ENCODE measurements at places on chromosomes 12 and 14.

GRCh38 chr14:20415782-20416206 is 2.5 kb upstream of the TEP1 start:
- DNase-seq, result no peak

GRCh38 chr12:124110372-124110883 is 137.4 kb downstream of the ZNF664 start:
- DNase-seq, result no peak

GRCh38 chr14:90785876-90786450 is 30.3 kb downstream of the TTC7B start:
- DNase-seq, result no peak

DNA sequence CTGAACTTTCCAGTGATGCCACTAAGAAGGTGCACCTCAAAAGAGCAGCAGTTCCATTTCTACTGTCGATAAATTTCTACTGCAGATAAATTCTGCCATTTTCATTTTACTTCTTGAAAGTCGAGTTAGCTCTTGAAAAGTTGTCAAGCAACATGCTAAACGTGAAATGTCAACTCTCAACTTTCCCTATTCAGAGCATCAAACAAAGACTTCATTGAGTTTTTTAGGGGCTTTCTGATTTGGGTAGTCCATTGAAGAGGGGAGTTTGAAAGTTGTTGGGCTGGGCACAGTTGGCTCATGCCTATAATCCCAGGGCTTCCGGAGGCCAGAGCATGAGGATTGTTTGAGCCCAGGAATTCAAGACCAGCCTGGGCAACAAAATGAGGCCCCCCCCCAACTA is 59.4 kb upstream of the SYNE2 start:
- DNase-seq, result no peak

GRCh38 chr12:75783093-75783877 is 248.3 kb downstream of the PHLDA1 start:
- no peak for DNase-seq

DNA sequence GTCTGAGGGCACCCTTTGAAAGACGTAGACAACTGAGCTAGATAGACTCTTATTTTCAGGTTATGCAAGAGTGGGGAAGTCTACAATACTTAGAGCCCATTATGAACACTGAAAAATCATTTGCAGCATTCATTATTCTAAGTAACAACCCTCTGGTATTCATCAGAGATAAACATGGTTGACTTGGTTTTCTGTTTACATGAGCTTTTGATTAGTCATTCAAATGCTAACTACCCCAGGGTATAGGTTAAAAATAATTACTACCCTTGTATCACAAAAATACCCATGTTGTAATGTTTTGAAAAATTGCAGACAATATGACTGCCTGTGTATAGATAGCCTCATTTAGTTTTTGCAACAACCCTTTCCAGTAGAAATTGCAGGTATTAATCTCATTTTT is 78.5 kb downstream of the PPFIBP1 start:
- no peak for DNase-seq

- no peak for DNase-seq
Measured at GRCh38 chr12:77218278-77218677, 152.9 kb upstream of the E2F7 start.

DNA sequence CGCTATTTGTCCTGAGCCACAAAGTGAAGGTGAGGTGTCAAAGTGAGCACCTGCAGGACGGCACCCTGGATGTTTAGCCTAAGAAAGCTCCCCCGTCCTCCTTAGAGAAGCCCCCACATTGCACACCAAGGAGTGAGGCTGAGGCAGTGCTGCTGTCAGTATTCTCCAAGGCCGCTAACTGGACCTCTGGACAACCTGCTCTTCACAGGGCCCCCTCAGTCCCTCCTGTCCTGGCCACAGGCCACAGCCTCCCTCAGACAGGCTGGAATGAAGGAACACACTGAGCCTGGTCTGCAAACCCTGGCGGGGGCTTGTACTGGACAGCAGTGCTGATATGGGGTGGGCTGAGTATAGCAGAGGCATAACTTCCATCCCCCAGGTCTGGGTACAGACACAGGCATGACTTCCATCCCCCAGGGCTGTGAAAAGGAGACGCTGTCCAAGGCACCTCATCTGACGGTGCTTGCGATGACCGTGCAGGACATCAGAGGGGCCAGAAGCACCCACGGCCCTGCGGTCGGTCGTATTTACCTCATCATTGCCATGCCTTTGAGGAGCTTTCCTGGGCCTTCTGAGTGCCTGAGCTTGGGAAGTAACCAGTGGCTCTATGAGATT is 82.4 kb upstream of the DIO3 start:
- DNase-seq, result no peak

DNA sequence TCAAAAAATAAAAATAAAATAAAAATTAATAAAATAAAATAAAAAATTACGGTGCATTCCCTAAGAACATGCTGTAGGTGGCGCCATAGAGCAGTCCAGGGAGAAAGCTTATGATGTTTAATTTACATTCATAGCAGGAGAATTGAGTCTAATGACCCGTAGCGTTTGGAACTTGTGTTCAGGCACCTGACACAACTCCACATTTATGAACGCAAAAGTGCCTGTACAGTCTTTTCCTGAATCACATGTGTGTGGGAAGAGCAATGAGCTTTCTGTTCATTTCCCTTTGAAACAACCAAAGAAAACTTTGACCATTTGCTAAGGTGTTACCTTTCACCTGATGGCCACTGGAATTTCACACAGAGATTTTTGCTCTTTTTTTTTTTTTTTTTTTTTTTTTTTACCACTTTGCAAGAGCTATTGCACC is 60.6 kb upstream of the KCNA1 start:
- no peak for DNase-seq

DNA sequence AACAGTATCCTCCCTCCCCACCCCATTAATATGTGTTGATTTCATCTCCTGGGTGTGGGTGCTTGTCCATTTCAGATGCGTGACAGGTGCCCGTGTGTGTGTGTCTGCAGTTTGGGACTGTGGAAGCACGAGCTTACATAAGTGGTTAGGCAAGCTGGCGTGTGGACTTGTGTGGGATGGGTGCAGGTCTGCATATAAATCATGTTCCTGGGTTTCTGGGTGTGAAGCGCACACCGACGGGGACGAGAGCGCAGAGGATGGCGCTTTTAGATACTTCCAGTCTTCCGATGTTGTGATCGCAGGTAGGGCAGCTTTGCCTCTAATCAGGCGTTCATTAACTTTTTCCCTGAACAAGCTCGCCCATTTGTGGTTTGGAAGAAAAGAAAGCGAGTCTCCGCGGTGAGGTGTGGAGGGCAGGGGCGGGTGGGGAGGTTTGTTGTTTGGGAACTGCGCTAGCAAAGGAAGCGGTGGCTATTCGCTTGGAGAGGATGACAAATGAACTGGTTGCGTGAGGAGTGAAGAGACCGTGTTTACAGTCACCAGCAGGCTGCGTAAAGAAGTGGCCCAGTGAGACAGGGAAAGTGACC is 865 bp downstream of the RGS6 start:
- DNase-seq, result no peak

- DNase-seq, result no peak
Measured at GRCh38 chr12:23222801-23223200, 597.8 kb downstream of the ETNK1 start.

GRCh38 chr12:70332236-70332635 is 33.9 kb upstream of the KCNMB4 start:
- no peak for DNase-seq

- no peak for DNase-seq
Measured at GRCh38 chr12:852864-853263, 96.6 kb downstream of the RAD52 start.
